ENCODE measurements at places on chromosomes 3 and 15.

GRCh38 chr15:90459368-90459767 is 70.4 kb upstream of the CRTC3 start:
- DNase-seq, result no peak

GRCh38 chr3:25697553-25697952 is 32.8 kb upstream of the TOP2B start:
- DNase-seq, result no peak

- DNase-seq, result no peak
Observed at GRCh38 chr15:66849393-66849745, 147.3 kb downstream of the SMAD6 start.

- peak; percentile 34 for DNase-seq
Observed at GRCh38 chr3:71210257-71211007, 373.1 kb downstream of the FOXP1 start.

- no peak for DNase-seq
Observed at GRCh38 chr3:126982126-126982470, 817 bp upstream of the PLXNA1 start.

DNA sequence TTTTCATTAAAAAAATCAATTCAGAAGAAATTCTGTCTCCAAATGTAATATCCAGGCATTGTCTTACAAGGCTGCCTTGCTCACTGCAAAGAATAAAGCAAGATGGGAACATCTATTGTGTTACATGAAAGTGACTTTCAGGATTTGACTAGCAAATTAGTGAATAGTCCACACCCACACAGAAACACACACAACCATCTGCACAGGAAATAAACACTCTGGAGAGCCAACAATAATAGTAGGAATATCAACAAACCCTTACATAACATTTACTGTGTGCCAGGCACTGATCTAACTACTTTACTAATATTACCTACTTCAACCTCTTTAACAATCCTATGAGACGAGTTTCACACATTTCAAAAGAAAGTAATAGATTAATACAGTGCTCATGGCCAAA is 28.9 kb upstream of the ZNF385D start:
- DNase-seq, result no peak

GRCh38 chr15:76204109-76204845 is 107.0 kb downstream of the ETFA start:
- DNase-seq, result no peak

- DNase-seq, result no peak
Observed at GRCh38 chr3:40705663-40706062, 180.9 kb downstream of the ZNF621 start.

DNA sequence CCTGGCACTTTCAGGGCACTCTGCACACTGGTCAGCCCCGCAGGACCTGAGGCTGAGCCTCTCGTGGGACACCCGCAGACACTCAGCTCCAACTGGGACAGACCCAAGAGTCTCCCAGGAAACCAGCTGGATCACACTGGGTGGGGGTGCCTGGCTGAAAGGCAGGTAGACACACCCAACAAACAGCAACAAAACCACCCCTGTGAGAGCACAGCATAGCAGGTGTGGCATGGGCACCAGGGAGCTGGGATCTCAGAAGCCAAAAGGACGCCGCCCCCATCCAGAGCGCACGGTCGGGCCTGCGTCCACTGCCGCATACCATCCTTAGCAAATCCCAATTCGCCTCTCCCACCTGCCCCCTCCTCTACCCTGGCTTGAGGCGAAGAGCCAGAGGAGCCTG is 154.2 kb upstream of the LINGO1 start:
- DNase-seq, result no peak

DNA sequence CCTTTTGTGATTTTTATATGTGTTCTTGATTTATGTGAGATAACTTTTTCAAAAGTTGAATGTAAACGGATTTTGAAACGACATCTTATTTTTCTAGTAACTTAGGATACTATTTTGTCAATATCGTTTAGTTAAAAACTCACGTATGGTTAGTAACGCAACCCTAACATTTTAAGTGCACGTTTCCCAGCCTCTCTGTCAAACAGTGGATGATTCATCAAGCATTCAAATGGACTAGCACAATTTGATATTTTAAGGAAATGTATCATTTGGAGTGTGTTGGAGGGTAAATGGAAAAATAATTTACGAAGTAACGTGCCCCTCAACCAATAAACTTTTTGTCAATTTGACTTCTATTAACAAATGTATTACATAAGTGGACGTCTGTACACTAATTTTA is 23.3 kb downstream of the RTP3 start:
- DNase-seq, result no peak

DNA sequence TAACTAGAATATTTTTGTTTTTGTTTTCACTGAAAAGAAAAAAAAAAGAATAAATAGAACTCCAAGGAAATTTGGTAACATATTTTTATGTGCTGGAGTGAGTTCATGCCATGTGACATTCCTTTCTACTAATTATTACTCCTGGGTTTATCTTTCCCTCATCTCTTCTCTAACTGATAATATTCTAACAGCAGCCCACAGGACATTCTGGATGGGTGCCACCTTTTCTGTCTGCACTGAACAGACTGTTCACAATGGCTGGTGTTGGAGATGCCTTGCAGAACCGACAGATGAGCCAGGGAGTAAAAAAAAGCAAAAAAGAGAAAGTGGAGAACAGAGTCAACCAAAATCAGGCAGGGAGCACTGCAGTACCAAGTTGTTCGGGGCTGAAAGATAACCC is 151.3 kb downstream of the OR4M2 start:
- no peak for DNase-seq

- DNase-seq, result no peak
Observed at GRCh38 chr15:68697711-68698690, 119.2 kb downstream of the CORO2B start.

- no peak for DNase-seq
Observed at GRCh38 chr3:84836961-84837360, 121.8 kb upstream of the CADM2 start.

DNA sequence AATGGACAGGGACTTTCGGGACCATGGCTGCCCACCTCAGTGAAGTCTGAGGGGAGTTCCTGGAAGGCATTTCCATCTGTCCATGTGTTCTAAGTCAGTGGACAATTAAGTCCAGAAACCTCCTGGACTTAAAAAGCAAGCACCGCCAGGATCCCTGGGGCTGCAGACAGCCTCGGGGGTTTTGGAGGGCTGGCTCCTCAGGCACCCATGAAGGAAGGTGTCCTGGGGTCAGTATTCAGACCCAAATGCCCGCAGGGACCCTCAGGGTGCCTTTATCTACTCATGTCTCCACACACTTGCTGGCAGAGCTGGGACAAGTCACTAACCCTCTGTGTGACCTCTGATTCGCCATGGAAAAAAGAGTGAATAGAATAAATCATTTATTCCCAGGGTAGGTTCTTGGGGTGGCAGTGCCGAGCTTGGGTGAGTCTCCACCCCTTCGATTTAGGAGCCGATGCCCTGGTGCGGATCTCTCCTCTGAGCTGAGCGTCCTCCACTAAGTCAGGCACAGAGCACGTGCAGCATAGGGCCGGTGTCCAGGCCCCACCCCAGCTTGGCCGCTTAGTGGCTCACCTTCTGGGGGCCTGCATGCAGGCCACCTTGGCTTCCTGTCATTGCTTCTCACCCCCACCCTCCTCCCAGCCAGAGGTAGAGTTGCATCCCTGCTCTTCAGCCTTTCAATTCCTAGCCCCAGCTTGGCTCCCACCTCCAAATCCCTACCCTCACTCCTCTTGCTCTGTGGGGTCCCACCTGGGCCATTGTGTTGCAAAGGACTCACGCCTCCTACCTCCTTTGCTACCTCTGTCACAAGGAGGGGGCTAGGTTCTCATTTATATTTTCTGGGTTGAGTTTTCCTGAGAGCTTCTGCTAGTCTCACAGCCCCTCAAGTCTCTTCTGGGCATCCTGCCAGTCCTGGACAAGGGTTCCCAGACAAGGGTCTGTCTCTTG is 19.9 kb downstream of the SLC6A6 start:
- DNase-seq, result no peak

DNA sequence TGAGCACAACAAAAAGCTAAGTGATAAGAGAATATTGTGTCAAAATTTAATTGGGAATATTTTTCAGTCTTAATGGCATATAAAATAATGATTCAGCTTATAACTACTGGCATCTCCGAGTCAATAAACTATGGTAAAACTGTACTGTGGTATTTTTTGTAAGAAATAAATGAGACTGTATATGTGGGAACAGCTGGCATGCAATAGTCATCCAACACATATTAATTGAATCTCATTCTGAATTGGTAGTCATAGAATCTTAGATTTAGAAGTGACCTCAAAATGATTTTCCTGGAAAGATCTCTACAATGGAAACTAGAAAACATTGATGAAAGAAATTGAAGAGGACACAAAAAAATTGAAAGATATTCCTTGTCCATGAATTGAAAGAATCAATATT is 133.4 kb upstream of the SLC7A14 start:
- no peak for DNase-seq

DNA sequence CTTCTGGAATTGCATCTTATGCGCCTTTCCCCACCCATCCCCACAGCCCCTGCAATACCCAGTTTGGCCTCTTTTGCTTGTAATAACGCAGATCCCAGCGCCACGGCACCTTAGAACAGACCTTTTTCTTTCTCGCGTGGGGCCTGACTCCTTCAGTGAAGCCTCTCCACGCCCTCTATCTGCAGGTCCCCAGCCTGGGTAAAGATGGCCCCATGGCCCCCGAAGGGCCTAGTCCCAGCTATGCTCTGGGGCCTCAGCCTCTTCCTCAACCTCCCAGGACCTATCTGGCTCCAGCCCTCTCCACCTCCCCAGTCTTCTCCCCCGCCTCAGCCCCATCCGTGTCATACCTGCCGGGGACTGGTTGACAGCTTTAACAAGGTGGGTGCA is 594 bp downstream of the CRELD1 start:
- DNase-seq, result no peak

- DNase-seq, result no peak
Observed at GRCh38 chr3:3065876-3066275, 44.3 kb downstream of the IL5RA start.

All from AG09309 (cell line).